Esophagus muscularis mucosa (tissue), 4 donors: ENCODE measurements at places on chromosomes 4 and X. TPM values are rescaled to one million over a fixed set of nuclear protein-coding genes. Genes with fewer than 3 reads are reported as not detected.

- DNase-seq: no peak
These were observed 103.7 kb downstream of the CEP135 start for GRCh38 chr4:56052481-56052880.

The TCEAL2 gene
- 29.2 TPM for total RNA-seq

DNA sequence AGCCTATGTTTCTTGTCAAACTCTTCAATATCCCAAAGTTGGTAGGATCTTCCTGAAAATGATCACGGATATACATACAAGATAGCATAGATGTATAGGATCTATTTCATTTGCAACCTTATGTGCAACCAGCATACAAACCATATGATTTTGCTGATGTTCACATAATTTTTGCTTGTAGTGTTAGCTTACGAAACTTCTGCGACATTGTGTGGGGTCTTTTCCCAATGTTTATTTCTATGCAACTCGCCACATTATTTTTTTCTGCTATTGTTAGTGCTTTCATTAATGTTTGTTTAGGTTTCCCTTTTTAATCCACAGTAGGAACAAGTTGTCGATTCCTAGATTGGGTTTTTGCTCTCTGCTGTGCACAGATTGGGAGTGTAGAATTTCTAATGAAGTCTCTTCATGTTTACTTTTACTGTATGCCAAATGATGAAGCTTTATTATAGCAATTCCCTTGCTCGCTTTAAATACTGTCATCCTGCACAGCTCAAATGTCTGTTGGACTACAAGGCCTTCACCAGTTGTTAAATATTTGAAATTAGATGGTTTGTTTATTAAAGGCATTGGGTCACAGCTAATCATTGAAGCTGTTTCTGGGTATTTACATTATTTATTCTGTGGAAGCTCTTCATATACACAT is 257.6 kb upstream of the PCDH7 start:
- no peak for DNase-seq

The GLRA2 gene
- not detected for total RNA-seq

- DNase-seq: no peak
These were observed 584.8 kb downstream of the PPARGC1A start for GRCh38 chr4:23305026-23305425.

The MAGED4 gene
- total RNA-seq: 4.6 TPM

DNA sequence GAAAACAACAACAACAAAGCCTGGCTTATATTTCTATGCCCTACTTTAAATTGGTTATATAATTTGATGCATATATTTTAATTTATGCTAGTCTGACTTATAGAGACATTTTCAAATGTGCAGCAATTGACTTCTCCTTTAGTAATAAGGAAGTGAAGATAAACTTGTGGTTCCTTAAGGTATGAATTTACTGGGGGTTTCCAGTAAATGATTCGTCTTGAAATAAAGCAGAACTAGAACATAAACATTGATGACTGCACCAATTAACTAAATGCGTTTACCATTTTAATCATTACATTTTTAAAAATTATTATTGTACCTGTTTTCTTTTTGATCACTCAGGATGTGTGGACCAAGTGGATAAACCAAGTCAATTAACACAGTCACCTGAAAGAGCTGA is 99.6 kb upstream of the CCSER1 start:
- DNase-seq: no peak

The CFAP47 gene
- not detected for total RNA-seq

DNA sequence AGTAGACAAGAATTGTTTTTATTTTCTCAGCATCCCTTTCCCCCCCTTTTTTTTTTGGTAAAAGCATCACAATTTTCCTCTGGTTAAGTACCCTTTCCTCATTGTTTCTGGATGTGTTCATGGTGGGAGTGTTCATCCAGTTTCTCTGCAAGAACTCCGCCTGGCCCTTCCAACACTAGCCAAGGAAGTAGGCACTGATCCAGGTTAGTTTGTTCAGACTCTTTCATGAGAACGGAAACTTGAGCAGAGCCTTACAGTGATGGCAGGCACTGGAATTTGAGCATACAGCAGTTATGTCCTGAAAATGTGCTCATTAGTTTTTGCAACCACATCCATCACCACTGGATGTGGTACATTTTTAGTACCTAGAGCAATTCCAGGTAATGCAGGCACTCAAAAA is 336.1 kb upstream of the BOD1L1 start:
- DNase-seq: no peak

- DNase-seq: no peak
These were observed 65.1 kb upstream of the C4orf54 start for GRCh38 chr4:99722725-99723124.

- DNase-seq: no peak
These were observed 32.5 kb downstream of the SCML1 start for GRCh38 chrX:17769701-17770269.

The FAM50A gene
- 54.6 TPM for total RNA-seq

GRCh38 chr4:189809839-189810238 is 130.8 kb upstream of the FRG1 start:
- no peak for DNase-seq

- no peak for DNase-seq
These were observed 38.0 kb downstream of the CTBP1 start for GRCh38 chr4:1210971-1211370.
